ENCODE measurements at places on chromosomes 3 and 15. TPM values are rescaled to one million over a fixed set of nuclear protein-coding genes. Genes with fewer than 3 reads are reported as not detected.
A peak's percentile ranks its signal among the peaks of the same experiment; 100 is the strongest.

Gene ANKUB1
- not detected for total RNA-seq

- peak; percentile 77 for DNase-seq
These were observed 13.5 kb downstream of the UBAP1L start for GRCh38 chr15:65101411-65101890.

- no peak for DNase-seq
These were observed 28.1 kb downstream of the PRKAR2A start for GRCh38 chr3:48819234-48820221.

- peak; percentile 66 for DNase-seq
These were observed 8.9 kb upstream of the PLOD2 start for GRCh38 chr3:146169891-146170290.

- no peak for DNase-seq
These were observed 96.9 kb downstream of the VGLL4 start for GRCh38 chr3:11546657-11547302.

Gene KLHL40
- not detected for total RNA-seq

DNA sequence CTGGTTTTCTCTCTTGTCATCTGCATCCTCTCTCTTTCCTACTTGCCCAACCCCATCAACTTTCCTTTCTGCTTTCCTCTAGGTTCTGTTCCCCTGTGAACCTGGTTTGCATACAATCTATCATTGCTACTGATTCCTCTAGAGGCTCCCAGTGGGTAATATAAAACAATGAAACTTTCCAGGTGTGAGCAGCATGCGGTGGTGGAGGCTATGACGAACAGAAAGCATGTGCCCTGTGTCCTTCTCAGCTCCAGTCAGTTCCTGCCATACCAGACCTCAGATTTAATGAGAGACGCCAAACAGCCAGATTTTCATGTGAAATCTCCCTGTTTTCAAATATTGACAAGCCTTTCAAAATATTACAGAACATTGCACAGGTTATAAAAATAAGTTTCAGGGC is 3.5 kb upstream of the ACAP2 start:
- no peak for DNase-seq

- DNase-seq: no peak
These were observed 27.3 kb upstream of the SPTBN5 start for GRCh38 chr15:41921167-41921566.

DNA sequence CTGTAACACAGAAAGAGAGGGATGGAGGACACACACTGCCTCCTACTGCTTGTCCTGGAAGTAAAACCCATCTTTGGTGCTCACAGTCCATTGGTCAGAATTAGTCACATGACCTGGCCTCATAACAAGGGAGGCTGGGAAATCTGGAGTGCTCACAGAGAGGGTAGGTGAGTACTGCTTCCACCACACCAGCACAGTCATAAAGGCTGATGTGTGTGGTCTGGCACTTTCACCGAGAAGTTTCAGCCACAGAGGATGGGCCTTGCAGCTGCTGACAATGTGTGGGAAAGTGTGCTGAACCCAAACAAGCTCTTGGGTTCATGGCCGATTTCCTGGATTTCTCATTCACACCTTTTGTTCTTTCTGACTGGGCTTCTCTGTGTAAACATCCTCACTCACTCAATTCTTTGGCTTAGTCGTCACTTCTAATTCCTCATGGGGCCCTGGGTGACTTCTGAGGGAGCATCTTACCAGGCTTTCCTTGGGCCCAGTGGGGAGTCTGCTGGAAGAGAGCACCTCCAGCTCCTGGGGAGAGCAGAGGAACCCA is 100.7 kb downstream of the ASB7 start:
- DNase-seq: peak; percentile 95

- peak; percentile 9 for DNase-seq
These were observed 347.7 kb downstream of the ZBBX start for GRCh38 chr3:167032267-167032876.

Gene STRA6
- under 0.01 TPM for total RNA-seq

GRCh38 chr15:31495281-31495680 is 168.6 kb downstream of the KLF13 start:
- DNase-seq: no peak

GRCh38 chr3:8239718-8240695 is 261.6 kb upstream of the LMCD1 start:
- peak; percentile 67 for DNase-seq

DNA sequence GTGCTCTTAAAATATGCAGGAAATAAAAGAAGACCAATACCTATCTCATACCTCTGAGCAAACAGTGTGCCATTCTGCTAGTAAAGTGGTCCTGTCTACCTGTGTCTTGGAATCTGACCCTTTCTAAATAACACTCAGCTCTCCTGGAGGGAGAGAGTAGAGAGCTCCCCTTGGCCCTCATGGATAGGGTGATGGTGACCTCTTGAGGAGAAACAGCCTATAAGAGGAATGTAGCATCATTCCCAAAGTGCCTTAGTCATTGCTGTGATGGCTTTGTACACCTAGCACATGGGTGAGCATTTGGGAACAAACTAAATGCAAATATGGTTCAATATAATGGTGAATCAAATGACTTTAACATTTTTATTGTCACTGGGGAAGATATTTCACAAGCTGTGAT is 10.0 kb downstream of the SNTN start:
- DNase-seq: no peak

DNA sequence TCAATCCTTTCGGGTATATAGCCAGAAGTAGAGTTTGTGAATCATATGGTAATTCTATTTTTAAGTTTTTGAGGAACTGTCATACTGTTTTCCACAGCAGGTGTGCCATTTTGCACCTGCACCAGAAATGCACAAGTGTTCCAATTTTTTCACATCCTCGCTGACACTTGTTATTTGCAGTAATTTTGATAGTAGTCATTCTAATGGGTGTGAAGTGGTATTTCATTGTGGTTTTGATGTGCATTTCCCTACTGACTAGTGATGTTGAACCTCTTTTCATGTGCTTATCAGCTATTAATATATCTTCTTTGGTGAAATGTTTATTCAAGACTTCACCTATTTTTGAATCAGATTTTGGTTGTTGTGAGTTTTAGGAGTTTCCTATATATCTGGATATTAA is 29.1 kb downstream of the GRM2 start:
- DNase-seq: no peak

GRCh38 chr3:46712191-46713049 is 5.2 kb downstream of the PRSS50 start:
- no peak for DNase-seq

DNA sequence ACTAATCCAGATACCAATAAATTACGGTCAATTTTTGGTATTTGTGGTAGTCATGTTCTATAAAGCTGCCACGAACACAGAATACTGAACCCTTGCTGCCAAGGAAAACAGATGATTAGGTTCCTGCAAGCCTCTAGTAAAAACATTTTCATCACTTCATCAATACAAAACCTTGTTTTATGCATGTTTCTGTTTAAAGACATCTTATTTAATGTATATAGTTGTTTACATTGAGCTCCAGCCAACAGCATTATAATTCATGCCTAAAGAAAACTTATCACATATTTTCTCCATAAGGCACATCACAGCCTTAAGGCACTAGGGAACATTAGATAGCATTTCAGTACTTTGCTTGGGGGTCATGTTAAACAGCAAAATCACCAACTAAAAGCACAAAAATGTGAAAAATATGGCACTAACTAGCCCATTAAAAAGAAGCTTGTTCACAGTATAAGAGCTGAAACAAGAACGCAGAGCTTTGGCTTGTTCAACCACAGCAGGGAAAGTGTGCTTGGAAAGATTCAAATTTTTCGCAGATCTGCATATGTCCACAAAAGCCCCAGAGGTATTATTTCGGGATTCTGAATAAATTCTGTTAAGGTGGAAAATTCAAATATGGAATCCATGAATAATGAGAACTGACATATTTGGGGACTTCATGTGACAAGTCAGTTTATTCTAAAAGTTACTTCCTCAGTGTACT is 27.7 kb downstream of the POLQ start:
- no peak for DNase-seq

DNA sequence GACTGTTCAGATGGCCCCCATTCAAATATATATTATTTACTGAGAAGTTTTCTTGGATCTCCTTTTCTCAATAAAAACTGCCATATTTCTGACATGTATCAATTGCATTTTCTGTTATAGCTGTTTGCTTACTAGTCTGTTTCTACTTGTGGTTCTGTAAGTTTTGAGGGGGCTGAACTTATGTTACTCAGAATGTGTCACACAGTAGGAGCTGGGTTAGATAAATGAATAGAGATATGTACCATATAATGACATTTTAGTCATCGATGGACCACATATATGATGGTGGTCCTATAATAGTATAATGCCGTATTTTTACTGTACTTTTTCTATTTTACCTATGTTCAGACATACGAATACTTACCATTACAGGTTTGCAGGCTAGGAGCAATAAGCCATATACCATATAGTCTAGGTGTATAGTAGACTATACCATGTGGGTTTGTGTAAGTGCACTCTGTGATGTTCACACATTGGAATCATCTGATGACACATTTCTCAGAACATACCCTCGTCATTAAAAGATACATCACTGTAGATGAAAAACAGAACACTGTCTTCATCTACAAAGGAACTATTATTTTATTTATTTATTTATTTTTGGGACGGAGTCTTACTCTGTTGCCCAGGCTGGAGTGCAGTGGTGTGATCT is 22.3 kb downstream of the PPP4R2 start:
- DNase-seq: no peak

DNA sequence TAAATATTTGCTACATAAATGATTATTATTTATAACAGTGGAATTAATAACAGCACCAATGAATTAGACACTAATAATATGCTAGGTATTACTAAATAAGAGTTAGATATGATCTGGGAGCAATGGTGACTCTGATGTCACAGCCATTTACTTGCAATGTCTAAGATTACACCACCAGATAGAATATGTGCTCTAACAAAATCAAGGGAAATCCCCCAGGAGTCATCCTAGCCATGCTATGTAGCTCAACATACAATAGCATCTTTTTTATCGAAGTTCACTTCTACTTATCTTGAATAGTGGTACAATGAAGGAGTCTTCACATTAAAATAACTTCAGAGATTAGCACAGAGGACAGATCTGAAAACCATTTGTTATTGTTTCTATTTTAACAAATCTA is 154.0 kb downstream of the FMN1 start:
- no peak for DNase-seq

Gene NME9
- 0.22 TPM for total RNA-seq

Gene UCN2
- total RNA-seq: not detected

- DNase-seq: no peak
These were observed 5.5 kb upstream of the BMF start for GRCh38 chr15:40114218-40114617.

Gene SCG3
- 0.22 TPM for total RNA-seq

- no peak for DNase-seq
These were observed 107.7 kb upstream of the SPRED1 start for GRCh38 chr15:38144921-38145320.

Gene SRPRB
- total RNA-seq: 70.2 TPM

Gene PLA2G4E
- total RNA-seq: not detected

DNA sequence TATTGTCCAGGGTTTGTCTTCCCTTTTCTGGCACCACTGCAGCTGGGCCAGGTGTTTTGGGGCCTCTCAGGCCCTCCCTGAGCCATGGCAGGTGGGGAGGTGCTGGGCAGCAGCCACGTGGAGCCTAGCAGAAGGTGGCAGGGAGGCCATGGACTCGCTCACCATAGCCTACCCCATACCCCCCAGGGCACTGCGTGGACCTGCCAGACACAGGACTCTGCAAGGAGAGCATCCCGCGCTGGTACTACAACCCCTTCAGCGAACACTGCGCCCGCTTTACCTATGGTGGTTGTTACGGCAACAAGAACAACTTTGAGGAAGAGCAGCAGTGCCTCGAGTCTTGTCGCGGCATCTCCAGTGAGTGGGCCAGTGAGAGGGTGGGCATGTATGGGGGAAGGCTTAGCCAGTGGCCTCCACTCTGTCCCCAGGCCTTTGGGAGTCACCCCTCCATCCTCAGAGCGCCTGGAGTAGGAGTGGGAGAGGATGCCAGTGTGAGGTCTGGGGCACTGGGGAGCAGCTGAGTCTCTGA is 11.9 kb downstream of the SPINT1 start:
- DNase-seq: no peak

All from lung microvascular endothelial cell (primary cell).